Activated CD4-positive, alpha-beta T cell treated with anti-CD3 and anti-CD28 coated beads, Interleukin-2, amount 10 ng/mL, durations not matched to agents 24 days and 14 days (primary cell): ENCODE measurements at places on chromosomes 12 and 14.

DNA sequence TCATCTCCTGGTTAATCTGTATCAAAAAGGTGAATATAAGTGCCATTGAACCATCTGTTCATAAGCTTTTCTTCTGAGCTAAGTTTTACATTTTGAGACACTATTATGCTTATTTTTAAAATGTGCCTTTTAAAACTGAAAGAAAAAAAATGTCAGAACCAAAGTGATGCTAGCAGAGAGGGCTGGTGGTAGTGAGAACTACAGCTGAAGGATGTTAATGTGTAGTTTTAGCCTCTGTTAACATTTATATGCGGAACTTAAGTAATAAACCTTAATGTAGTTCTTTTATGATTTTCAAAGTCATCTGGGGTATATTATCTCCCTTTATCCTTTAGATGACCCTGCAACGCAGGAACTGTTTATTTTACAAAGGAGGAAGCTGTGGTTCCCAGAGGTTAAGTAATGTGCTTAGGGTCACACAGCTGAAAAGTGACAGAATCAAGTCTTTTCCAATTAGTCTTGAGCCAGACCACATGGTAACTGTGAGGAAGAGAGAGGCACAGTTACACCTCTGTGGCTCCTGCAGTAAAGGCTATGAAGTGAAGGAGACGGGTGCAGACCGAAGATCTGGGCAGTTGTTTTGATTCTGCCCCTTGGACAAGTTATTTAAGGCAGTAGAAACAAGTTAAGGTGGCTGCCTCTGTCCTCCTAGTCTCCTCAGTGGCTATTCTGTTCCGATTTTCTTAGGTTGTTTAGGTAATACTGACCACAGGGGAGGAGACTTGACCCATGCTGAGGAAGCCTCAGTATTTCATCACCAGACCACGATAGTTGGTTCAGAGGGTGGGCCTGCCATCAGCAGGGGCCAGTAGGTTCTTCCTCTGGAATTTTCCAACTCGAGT, 23.9 kb downstream of the GNG2 start:
- DNase-seq: peak; percentile 58

DNA sequence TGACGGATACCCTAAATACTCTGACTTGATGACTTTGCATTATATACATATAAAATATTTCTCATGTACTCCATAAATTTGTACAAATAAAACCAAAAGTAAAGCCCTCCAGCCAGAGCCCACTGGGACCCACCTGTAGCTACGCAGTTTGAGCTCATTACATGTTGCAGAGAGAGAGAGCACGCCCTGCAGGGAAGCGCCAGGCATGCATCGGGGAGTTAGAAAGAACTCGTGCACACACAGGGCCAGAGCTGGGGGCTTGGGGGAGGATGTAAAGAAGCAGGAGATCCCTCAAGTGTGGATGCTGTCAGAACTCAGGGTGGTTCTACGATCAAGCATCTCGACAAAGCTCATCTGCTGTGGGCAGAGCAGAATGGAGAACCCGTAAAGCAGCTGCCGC, 178.5 kb upstream of the RTL1 start:
- DNase-seq: no peak

- DNase-seq: no peak
These were observed 32.8 kb upstream of the CLMN start for GRCh38 chr14:95352481-95352880.

DNA sequence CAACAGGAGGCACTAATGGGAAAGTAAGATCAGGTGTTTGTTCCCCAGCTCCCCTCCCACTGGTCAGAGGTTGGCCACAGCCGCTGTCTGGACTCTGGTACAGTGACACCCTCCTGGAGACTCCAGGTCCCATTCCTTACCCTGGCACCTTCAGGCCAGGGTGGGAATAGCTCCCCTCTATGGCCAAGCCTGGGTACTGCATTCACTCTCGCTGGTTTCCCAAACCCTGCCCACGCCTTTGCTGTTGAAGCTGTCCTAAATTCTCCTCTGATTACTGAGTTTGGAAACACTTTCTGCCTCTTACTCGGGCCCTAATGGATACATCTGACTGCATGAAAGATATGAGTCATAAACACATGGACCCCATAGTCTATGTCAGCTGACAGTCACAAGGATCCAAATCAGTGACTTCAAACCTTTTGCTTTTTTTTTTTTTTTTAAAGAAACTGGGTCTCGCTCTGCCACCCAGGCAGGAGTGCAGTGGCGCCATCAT, 17.9 kb downstream of the HRK start:
- peak; percentile 60 for DNase-seq

DNA sequence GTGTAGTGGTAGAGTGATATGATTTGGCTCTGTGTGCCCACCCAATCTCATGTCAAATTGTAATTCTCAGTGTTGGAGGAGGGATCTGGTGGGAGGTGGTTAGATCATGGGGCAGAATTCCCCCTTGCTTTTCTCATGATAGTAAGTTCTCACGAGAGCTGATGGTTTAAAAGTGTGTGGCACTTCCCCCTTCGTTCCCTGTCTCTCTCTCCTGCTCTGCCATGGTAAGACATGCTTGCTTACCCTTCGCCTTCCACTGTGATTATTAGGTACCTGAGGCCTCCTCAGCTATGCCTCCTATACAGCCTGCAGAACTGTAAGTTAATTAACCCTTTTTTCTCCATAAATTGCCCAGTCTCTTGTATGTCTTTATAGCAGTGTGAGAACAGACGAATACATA, 115.7 kb upstream of the FUT8 start:
- no peak for DNase-seq

- DNase-seq: no peak
These were observed 545.4 kb downstream of the FOXG1 start for GRCh38 chr14:29311983-29312382.

GRCh38 chr14:70023871-70024270, 144.7 kb downstream of the SMOC1 start:
- no peak for DNase-seq

- no peak for DNase-seq
These were observed 38.3 kb downstream of the TTC7B start for GRCh38 chr14:90777830-90778485.

DNA sequence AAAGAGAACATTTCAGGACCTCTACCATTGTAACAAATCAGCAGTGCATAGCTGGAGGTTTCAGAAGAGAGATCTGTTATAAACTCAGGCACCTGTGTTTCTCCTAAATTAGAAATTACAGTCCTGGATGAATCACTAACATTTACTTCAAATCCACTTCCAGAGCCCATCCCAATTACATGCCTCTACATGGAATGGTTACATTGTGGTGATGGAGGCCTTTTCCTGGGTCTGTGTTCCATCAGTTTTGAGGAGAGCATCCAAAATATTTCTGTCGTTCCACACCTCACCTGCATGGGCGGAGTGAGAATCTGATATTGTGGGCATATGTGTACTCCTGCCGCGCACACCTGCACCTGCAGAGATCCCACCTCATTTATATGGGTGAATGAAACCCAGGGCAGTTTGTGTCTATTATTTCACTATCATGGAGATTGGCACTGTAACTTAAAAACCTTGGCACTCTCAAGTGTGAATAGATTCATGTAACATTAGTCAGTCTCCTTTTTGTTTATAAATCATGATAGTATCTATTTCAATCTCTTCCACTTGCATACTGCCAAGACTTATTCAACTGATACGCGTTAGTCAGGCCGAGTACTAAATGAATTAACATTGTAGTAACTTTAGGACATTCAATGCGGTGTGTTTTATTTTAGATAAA, 215.1 kb upstream of the FAR2 start:
- no peak for DNase-seq

DNA sequence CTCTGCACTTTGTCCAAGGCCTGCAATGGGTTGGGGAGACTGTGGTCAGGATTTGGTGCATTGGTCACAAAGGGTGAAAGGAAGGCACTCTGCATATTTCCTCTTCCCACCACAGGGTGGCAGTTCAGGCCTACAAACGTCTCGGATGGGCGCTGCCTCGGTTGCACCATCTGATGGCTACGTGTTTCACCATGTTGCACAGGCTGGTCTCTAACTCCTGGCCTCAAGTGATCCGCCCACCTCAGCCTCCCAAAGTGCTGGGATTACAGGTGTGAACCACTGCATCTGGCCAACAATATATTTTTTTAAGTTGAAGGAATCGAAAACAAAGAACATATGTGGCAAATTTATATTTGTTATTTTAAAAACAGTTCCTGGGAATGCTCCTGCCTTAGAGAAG, 35.1 kb downstream of the TMBIM6 start:
- peak; percentile 87 for DNase-seq

DNA sequence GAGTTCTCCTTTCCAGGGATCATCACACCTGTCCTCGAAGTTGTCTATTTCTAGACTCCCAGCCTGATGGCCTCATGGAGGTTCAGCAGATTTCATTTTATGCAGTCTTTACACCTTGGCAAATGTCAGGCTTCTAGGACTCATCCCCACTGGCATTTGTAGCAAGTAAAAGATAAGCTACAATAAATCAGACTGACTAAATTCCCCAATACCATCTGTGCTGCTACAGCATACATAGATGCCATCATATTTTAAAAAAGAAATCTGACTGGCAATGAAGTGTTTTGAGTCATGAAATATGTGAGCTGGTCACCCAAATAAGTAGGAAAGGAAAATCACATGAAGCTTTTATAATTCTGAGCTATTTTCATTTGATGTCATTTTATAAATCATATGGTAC, 55.3 kb downstream of the KCNC2 start:
- no peak for DNase-seq

GRCh38 chr12:92612611-92613010, 90.2 kb upstream of the PLEKHG7 start:
- DNase-seq: no peak

DNA sequence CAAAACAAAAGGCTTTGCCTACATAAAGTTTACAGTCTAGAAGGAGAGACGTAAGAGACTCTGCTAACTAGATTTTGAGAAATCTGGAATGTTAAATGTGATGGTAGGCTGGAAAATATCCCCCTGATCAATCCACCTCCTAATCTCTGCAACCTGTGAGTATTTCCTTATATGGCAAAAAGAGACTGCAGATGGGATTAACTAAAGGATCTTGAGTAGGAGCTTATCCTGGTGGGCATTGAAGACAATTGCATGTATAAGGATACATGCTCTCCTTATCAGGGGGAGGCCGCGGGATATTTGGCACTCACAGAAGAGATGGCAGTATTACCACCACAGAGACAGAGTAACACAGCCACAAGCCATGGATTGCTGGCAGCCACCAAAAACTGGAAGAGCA, 95.2 kb downstream of the EGLN3 start:
- no peak for DNase-seq

DNA sequence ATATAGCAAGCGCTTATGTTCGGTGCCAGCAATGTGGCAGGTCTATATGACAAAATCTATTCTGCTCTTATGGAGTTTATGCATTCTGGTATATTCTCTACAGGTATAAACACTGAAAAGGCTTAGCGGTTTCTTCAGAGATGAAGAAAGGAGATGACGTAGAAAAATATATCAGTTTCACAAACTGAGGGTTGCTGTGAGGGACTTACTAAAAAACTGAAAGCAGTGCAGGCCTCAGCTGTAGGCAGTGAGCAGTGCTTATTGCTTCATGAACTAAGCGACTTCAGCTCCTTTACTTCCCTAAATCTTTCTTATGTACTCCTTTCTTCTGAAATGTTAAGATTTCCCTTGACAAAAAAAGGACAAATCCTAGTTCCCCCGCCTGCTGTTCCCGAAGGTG, 4.5 kb downstream of the DDX47 start:
- DNase-seq: no peak

DNA sequence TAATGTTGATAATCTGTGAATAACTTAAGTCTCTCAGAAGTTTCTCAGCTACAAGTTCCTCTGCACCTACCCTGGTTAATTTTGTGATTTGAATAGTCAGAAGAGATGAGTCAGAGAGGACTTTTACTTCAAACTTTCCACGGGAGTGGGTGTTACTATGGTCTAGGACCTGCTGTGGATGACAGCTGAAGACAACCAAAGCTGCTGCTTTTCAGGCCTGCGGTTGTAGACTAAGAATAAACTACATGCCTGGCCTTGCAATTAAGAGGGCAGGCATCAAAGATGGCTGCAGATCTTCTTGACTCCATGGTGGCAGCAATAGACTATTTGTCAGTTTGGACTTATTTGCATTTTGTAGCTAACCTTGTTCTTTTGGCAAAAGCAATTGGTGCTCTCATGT, 227.1 kb upstream of the KRR1 start:
- DNase-seq: peak; percentile 64

DNA sequence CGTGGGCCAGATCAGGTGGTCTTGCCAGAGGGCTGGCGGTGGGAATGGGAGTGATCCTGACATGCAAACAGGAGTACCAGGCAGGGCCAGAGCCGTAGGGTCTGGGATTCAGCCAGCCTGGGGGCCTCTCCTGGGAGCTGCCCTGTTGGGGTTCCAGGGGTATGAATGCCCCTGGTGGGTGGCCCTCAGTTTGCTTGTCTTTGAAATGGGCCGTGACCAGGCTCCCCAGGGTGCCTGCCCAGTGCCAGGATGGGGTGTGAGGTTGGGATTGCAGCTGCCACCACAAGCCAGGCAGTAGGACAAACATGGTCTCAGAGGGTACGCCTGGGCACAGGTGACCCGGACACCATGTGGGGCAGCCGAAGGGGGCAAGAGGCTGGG, 168.8 kb downstream of the KIF26A start:
- DNase-seq: no peak

GRCh38 chr14:104634886-104635570, 30.5 kb upstream of the TMEM179 start:
- no peak for DNase-seq

DNA sequence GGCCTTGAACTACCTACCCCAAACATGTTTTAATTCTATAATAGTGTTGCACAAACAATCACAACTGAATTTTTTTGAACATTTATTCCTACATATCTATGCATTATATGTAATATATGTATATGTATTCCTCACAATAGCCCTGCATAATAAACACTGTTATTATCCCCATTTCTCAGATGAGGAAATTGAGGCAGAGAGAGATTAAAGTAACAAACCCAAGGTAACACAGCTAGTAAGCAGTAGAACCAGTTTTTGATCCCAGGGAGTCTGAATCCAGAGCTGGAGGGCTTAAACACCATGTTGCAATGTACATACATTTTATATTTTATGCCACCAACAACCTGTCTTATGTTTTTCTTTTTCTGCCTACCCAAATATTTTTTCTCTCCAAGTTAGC, 26.5 kb upstream of the BMP4 start:
- no peak for DNase-seq
